Neural progenitor cell (in vitro differentiated cells): ENCODE measurements at places on chromosomes 6 and 20. TPM values are rescaled to one million over a fixed set of nuclear protein-coding genes. Genes with fewer than 3 reads are reported as not detected.

SYTL3 gene
- 0.25 TPM in 1 of 2 replicates, not detected in the other for total RNA-seq

ELOVL5 gene
- total RNA-seq: 137 and 185 TPM in 2 replicates

SSTR4 gene
- total RNA-seq: not detected in 2 replicates

DDO gene
- not detected in 2 replicates for total RNA-seq

LRRC1 gene
- 12.2 and 14.0 TPM in 2 replicates for total RNA-seq
